Esophagus mucosa (tissue), 1 donor: ENCODE measurements at places on chromosomes 7 and 10. TPM values are rescaled to one million over a fixed set of nuclear protein-coding genes. Genes with fewer than 3 reads are reported as not detected.

Gene SLC26A3
- 0.44 TPM for total RNA-seq

Gene CYP3A4
- total RNA-seq: 0.24 TPM

GRCh38 chr7:38584443-38585210, 46.5 kb downstream of the AMPH start:
- ATAC-seq: no peak

- no peak for ATAC-seq
Measured at GRCh38 chr7:1264345-1265280, 31.9 kb downstream of the UNCX start.

- ATAC-seq: no peak
Measured at GRCh38 chr10:36780158-36780557, 345.2 kb upstream of the ANKRD30A start.

Gene SCART1
- total RNA-seq: 0.56 TPM

- peak; percentile 74 for ATAC-seq
Measured at GRCh38 chr10:97072851-97073665, 112.7 kb downstream of the SLIT1 start.

DNA sequence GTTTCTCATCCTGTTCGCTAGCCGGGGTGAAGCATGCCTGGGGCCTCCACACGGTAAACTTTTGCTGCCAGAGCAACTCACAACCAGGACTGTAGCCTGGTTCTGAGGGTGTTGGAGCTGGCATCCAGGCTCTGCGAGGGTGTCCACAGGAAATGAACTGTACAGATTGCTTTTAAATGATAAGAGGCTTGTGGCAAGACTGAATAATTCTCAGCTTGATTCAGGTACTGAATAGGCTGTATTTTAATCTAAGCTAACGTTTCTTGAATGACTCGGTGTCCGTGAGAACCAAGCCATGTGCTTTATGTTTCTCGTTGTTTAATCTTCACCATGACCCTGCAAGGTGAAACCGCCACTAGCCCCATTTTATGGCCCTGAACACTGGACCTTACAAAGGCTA, 49.3 kb downstream of the EEPD1 start:
- ATAC-seq: no peak

DNA sequence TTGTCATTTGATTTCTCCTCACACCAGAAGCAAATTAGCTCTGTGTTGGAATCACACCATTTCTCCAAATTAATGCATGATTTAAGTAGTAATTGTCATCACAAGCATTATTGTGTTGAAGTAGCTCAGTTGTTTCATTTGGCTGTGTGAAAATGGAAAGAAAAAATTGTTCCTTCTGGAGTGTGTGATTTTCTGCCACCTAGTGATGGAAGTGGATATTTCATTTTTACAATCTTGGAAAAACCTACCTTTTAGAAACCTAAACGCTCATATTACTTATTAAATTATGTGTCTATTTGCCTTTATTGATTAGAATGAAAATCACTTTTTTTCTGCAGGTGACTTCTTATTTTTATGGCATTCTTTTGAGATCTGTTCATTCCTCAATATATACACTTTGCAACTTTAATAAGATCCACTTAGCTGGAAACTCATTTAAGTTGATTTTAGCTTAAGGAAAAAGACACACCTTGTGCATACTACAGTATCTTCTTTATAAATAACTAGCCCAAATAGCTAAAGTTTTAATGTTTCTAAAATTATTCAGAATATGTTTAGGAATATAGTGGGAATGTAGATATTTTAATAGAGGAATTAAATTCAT, 50.0 kb downstream of the SRI start:
- no peak for ATAC-seq

DNA sequence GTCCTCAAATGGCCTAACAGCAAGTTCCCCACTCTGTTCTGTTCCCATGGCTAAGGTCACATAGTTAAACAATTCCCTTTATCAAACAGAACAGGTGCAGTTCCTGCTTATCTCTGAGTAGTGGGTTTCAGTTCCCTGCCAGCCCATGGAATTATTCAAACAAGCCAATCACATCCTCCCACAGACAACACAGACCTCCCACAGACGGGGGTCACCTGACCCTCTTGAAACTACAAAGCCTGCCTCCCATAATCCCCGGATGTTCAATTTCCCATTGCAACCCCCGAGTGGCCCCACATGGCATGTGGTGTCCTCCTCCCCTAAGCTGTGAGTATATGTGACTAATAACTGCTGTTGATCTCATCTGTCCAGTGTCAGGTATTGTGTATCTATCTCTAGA, 64.1 kb downstream of the TMEM168 start:
- no peak for ATAC-seq

Gene DOCK4
- total RNA-seq: 6.5 TPM

GRCh38 chr7:155893176-155893575, 80.9 kb upstream of the SHH start:
- no peak for ATAC-seq

GRCh38 chr10:48633381-48634197, 28.7 kb upstream of the ARHGAP22 start:
- no peak for ATAC-seq

Gene INMT
- total RNA-seq: 1.5 TPM

Gene RARRES2
- total RNA-seq: 7.5 TPM

GRCh38 chr10:70584909-70585544, 17.5 kb downstream of the PRF1 start:
- no peak for ATAC-seq

DNA sequence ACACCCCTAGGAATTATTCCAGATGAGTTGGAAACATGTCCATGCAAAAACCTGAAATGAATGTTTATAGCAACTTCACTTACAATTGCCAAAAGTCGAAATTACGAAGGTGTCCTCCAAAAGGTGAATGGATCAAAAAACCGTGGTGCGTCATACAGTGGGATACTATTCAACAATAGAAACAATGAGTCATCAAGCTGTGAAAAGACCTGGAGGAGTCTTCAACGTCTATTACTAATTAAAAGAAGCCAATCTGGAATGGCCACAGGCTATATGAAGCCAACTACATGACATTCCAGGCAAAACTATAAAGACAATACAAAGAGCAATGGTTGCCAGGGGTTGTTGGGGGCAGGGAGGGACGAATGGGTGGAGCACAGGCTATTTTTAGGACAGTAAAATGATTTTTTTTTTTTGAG, 12.6 kb upstream of the PPP2R2D start:
- peak; percentile 90 for ATAC-seq

DNA sequence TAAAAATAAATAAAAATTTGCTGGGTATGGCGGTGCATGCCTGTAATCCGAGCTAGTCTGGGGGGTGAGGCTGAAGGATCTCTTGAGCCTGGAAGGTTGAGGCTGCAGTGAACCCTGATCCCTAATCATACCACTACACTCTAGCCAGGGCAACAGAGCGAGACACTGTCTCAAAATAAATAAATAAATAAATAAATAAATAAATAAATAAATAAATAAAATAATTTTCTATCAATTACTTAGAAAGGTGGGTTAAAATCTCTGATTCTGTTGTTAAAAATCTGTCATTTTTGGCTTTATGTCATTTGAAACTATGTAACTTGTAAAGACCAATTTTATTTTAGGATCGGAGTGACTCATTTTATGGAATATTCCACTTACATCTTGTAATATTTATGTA, 958.6 kb downstream of the NXPH1 start:
- ATAC-seq: no peak

Gene SIRT1
- total RNA-seq: 10.2 TPM

DNA sequence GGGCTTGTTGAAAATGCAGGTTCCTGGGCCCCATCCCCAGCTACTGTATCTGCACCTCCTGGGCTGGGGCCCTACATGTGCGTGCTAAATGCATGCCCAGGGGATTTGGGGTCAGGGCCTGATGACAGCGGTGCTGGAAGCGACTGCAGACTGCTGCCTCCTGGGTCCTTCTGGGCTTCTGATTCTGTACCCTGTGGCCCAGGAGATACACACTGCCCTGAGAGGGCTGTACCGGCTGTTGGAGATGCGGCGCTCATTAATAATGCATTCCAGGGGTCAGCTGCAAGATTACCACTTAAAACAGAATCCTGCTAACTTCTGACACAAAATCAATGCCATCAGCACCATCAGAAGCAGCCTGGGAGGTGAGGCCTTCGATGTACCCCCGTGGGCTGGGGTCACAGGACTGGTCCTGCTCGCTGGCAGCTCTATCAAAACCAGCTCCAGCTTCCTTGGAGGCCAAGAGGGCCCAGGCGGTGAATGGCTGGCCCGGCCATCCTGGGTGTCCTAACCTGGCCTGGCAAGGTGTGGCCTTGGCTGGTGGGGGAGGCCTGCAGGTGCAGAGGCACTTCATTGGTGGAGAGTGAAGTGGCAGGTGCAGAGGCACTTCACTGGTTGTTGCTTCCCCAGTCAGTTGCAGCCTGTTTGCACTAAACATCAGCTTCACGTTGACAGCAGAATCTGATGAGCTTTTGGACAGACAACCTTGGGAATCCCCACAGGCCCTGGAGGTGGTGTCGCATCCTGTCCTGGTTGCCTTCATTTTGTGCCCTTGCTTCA, 79.2 kb downstream of the GLRX3 start:
- no peak for ATAC-seq

DNA sequence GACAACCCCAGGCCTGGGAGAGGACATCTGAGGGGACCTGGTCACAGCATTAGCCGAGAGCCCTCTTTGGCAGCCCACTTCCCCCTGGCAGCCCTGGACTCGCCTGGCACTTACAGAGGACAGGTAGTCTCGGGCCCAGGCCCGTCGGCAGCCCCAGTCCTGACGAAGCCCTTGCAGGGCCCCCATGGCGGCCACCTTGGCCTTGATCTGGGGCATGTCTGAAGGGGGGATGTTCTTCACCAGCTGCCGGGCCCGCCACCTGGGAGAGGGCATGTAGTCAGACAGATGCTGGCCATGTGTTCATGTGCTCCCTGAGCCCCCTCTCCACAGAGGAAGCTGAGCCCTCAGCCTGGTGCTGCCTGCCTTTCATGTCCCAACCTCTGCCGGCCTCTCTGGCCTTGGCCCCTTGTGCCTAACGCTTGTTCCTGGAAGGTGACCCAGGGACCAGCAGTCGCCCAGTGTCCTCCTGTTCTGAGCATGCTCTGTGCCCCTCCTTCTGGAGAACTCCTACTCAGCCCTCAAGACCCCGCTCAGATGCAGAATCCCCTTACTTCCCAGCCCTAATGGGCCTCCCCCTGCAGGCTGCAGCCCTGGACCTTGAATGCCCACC, 13.9 kb downstream of the MYO1G start:
- ATAC-seq: no peak

Gene HSPA12A
- 3.9 TPM for total RNA-seq

GRCh38 chr7:103932389-103932788, 57.1 kb downstream of the RELN start:
- ATAC-seq: no peak

- ATAC-seq: no peak
Measured at GRCh38 chr10:95533590-95533989, 27.6 kb downstream of the SORBS1 start.

DNA sequence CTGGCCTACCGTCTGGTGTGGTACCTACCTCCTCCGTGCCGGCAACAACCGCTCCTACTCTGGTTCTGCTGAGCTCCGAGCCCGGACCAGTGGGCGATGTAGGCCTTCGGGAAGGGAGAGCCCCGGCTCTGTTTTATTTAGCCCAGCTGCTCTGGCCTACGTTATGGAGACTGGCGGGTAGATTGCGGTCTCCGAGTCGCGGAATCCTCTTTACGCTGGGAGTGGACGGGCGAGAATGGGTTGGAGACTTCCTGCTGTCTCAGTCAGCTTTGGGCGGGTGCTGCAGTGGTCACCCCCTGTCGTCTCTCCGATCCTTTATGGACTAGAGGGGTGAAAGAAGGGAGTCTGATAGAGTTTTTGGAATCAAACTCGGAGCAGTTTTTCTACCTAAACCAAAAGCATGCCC, 406 bp downstream of the CBLL1 start:
- peak; percentile 64 for ATAC-seq

Gene CDK1
- total RNA-seq: 25.2 TPM

Gene KLF14
- total RNA-seq: not detected

DNA sequence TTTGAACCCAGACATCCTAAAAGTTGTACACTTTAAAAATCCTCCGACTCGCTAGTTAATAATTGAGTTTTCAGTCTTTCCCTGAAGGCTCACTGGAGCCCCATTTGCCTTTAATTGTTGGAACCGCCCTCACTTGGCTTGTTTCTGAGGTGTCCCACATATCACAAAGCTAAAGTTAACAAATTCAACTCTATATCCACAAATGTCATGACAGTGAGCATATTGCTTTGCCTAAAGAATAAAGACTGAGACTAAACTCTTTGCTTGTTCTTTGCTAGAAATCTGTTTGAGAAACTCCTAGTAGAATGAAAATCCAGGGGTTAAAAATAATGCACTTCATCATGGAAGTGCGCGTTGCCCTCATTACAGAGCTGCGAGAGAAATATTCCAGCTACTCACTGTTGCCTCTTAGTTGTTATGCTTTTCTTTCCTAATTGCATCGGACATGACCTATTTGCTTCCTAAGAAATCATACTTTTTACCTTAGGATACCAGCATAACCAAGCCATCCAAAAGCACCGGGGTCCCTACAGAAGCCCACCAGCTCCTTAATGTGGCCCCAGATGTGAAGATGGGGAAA, 752 bp downstream of the THSD7A start:
- ATAC-seq: no peak

Gene NEUROG3
- total RNA-seq: not detected

Gene FERD3L
- total RNA-seq: not detected

Gene CLRN3
- not detected for total RNA-seq

DNA sequence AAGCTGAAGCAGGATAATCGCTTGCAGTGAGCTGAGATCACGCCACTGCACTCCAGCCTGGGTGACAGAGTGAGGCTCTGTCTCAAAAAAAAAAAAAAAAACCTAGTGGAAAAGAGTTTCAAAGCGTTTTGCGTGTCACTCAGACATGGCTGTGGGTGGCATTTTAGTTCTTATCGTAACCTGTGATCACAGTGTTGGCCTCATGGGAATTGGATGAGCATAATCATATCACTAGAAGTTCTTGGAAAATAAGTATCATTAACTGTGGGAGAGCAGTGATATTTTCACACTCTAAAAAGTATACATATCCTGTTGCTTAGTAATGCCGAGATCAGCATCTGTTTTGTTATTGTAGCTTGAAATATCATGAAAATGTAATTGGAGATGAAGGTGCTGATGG, 92.6 kb downstream of the CREM start:
- ATAC-seq: no peak

Gene ZCWPW1
- total RNA-seq: 1.4 TPM

DNA sequence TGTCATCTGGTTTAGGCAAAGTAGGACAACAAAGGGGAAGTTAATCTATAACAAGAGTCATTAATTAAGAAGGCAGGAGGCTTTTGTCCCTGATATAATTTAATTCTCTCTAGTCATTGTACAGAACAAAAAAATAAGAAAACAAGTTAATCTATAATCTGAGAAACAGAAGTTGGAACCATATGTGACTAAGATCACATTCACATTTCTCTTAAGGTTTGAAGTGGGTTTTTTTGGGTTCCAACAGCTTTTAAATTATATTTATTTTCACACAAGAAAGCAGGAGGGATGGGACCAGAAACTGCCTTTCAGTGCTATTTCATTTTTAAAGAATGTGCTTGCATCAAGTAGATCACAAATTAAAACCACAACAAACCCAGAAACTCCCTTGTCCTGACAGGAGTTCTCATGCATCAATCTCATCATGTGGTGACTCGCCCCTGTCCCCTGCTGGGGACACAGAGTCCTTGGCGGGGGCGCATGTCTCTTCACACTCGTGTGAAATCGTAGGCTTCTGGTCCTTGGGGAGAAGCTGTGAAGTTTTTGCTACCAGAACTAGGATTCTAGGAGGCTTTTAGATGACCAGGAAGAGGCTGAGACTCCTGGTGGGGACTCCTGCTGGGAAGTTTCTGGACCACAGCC, 10.1 kb upstream of the OPN4 start:
- ATAC-seq: no peak
